SJSA1 (cell line): ENCODE measurements at places on chromosomes 2 and 18. TPM values are rescaled to one million over a fixed set of nuclear protein-coding genes. Genes with fewer than 3 reads are reported as not detected.

Gene POTEJ
- total RNA-seq = not detected in 2 replicates

Gene NT5DC4
- not detected in 2 replicates for total RNA-seq

Gene MOCOS
- total RNA-seq = 0.16 and 0.34 TPM in 2 replicates

Gene C2orf72
- 0.41 TPM in 1 of 2 replicates, not detected in the other for total RNA-seq

Gene SERPINB3
- total RNA-seq = not detected in 2 replicates

Gene TWIST2
- total RNA-seq = 32.6 and 33.9 TPM in 2 replicates

Gene PRSS56
- total RNA-seq = not detected in 2 replicates

Gene ASIC4
- total RNA-seq = not detected in 2 replicates

Gene CPO
- total RNA-seq = not detected in 2 replicates
